ENCODE measurements at places on chromosomes 6 and 20.

- DNase-seq = no peak
Measured at GRCh38 chr6:152671171-152671570, 26.5 kb upstream of the MYCT1 start.

DNA sequence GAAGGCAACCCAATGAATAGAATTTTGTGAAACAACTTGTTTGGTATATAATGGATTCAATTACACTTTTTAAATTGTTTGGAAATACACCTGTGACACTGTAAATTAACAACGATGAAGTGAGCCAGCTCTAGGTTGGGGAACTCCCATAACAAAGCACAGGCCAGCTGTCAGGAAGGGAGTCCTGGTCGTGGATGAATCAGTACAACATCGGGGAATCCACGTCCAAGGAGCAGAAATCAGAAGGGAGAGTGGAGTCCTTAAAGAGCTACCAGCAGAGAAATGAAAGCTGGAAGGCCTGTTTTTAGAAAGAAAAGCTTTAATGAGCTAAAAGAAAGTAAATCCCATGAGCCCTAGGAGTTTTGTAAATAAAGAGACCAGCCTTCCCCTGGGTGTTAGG, 223.1 kb upstream of the SLC35B3 start:
- DNase-seq = no peak

DNA sequence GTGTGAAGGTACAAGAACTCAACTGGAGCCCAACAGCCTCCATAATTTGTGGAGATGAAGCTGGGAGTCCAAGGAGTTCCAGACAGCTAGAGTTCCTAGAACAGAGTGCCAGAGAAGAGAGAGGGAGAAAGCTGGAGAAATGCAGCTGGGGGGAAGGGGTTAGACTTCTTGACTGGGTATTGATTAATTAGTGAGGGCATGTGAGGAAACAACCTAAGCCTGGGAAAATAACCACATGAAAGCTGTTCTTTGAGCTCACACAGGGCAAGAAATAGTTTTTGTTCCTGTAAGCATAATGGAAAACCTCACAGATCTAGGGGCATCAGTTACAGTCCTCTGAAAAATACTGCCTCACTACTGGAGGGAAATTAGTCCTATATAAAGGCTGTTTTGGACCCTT, 230.5 kb upstream of the FKBP1C start:
- DNase-seq = no peak

- no peak for DNase-seq
Measured at GRCh38 chr6:19736066-19736465, 101.1 kb upstream of the ID4 start.

- DNase-seq = no peak
Measured at GRCh38 chr6:74579794-74580193, 626.1 kb downstream of the COL12A1 start.

DNA sequence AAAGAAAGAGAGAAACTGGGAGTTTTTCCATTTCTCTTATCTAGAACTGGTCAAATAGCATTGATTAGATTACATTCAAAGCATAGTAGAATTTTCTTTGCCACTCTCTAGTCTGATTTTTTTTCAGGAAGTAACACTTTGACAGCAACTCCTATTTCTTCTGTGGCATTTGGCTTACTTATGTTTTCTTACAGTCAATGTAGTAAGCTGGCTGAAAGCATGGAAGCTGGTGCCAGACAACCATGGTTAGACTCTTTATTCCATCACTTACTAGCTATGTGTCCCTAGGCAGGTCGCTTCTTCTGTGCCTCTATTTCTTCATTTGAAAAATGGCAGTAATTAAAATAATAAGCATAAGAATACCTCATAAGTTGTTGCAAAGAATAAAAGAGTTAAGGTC, 54.2 kb upstream of the OPRM1 start:
- no peak for DNase-seq

DNA sequence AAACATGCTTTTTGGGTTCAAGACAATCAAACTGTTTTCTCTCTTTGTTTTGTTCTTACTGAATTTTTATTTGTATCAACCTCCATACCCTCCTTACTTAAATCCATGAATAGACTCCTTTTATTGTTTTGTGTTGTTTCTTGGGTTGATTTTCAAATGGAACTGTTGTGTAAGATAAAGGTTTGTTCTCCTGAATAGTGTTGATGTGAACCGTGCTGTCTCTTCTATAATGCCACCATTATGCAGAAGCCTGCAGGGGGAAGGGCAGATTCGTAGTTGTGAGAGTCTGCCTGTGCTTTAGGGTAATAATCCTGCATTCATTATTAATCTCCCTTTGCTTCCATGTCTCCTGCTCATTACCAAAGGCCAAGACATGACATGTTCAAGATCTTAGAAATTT, 105.9 kb downstream of the CDKAL1 start:
- no peak for DNase-seq

DNA sequence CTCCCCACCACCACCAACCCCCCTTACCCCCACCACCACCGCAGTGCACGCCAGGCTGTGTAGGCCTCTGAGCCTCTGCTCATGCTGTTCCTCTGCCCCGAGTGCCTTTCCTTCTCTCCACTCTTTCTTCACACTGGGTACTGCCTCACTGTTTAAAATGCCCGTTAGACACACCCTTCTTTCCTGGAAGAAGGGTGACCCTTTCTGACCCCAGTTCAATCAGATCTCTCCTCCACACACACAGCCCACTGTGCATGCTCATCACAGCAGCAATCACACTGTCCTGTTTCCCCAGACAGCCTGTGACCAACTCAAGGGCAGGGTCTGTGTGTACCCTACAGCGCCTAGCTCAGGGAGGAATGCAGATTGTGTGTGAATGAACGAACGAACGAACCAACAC, 10.0 kb downstream of the TMEM74B start:
- DNase-seq = no peak

GRCh38 chr6:32867554-32868256, 13.7 kb downstream of the PSMB9 start:
- DNase-seq = no peak

- no peak for DNase-seq
Measured at GRCh38 chr20:20251317-20251716, 116.6 kb upstream of the INSM1 start.

DNA sequence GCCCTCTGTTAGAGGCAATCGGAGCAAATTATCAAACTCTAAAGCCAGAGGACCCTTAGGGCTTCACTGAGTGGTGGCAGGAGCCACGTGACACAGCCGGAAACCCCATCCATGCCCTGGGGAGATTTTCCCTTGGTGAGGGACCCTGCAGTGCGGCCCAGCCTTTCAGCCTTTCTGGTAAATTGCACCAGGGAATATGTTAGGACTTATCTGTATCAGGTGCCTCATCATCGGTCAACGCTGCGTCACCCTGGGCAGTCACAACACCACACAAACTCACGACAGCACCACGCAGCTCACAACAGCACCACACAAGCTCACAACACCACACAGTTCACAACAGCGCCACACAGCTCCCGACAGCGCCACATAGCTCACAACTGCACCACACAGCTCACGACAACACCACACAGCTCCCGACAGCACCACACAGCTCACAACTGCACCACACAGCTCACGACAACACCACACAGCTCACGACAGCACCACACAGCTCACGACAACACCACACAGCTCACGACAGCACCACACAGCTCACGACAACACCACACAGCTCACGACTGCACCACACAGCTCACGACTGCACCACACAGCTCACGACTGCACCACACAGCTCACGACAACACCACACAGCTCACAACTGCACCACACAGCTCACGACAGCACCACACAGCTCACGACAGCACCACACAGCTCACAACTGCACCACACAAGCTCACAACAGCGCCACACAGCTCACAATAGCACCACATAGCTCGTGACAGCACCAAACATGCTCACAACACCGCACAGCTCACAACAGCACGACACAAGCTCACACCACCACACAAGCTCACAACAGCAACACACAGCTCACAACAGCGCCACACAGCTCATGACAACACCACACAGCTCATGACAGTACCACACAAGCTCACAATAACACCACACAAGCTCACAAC, 199.0 kb downstream of the DLL1 start:
- no peak for DNase-seq

GRCh38 chr20:23302801-23303200, 47.8 kb upstream of the NXT1 start:
- DNase-seq = no peak

DNA sequence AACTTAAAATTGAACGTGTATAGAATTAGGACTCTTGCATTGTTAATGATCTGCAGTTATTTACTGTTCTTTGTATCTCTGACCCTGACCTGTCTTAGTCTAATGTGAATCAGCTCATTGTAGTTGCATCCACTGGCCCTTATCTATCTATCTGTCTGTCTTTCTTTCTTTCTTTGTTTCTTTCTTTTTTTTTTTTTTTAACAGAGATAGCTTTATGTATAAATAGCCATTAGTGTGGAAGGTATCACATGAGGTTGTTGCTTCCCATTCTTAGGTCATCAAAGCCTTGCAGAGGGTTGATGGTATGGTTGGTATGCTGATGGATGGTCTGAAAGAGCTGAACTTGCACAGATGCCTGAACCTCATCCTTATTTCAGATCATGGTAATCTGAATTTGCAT, 59.9 kb downstream of the ENPP1 start:
- DNase-seq = no peak

- no peak for DNase-seq
Measured at GRCh38 chr6:150119173-150119572, 23.7 kb upstream of the PPP1R14C start.

GRCh38 chr20:63791497-63792156, 39.4 kb downstream of the ZBTB46 start:
- no peak for DNase-seq

DNA sequence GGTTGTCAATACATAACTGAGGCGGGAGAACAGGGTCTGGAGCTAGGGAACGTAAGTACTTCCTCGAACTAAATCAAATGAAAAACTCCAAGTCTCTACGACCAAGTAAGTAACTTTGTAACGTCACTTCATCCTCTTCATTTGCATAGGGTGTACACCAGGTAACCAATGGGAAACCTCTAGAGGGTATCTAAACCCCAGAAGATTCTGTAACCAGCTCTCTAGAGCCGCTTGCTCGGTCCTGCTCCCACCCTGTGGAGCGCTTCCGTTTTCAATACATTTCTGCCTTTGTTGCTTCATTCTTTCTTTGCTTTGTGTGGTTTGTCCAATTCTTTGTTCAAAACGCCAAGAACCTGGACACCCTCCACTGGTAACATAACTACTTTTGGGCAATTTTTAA, 133.5 kb upstream of the TMEM170B start:
- no peak for DNase-seq

DNA sequence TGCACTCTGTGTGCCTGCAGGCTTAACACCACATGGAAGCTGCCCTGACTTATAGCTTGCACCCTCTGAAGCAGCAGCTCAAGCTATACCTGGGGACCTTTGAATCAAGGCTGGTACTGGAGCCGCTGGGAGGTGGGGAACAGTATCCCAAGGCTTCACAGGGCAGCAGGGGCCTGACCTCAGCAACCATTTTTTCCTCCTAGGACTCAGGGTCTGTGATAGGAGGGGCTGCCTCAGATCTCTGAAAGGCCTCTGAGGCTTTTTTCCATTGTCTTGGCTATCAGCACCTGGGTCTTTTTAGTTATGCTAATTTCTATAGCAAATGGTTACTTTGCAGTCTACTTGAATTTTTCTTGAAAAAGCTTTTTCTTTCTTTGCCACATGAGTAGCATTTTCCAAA, 80.2 kb upstream of the OPRM1 start:
- no peak for DNase-seq

DNA sequence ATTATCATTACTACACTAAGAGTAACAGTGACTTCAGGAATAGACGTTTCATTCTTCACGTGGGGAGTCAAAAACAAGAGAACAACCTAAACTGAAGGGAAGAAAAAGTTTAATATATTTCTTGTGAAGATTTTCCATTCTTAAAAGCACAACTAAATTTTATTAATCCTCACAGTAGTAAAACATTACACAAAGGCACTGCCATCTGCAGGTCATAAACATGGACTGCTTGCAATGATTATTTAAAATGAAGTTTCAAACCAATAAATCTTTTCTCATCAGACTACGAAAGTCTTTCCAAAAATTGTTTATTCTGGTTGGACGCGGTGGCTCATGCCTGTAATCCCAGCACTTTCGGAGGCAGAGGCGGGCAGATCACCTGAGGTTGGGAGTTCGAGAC, 2.6 kb downstream of the NCOA5 start:
- DNase-seq = no peak
